ENCODE measurements at places on chromosomes 11 and 22.

GRCh38 chr22:37484480-37485394 is 1.4 kb downstream of the MFNG start:
- DNase-seq, result peak; percentile 67

DNA sequence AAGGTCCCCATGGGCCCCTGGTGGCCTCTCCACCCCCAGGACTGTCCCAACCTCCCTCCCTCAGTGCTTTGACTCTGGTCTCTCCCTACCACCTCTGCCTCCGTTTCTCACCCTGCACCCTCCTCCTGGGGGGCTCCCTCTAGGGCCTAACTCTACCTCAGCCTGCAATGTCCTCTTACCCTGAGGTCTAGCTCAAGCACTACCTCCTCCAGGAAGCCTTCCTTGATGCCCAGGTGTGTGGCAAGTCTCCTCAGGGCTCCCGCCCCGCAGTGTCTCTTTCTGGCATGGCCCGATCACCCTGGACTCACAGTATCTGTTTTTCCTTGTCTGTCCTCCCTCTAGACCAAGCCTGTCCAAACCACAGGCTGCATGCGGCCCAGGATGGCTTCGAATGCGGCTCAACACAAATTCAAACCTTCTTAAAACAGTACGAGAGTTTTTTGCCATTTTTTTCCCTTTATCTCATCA is 90.8 kb downstream of the PHF21B start:
- no peak for DNase-seq

DNA sequence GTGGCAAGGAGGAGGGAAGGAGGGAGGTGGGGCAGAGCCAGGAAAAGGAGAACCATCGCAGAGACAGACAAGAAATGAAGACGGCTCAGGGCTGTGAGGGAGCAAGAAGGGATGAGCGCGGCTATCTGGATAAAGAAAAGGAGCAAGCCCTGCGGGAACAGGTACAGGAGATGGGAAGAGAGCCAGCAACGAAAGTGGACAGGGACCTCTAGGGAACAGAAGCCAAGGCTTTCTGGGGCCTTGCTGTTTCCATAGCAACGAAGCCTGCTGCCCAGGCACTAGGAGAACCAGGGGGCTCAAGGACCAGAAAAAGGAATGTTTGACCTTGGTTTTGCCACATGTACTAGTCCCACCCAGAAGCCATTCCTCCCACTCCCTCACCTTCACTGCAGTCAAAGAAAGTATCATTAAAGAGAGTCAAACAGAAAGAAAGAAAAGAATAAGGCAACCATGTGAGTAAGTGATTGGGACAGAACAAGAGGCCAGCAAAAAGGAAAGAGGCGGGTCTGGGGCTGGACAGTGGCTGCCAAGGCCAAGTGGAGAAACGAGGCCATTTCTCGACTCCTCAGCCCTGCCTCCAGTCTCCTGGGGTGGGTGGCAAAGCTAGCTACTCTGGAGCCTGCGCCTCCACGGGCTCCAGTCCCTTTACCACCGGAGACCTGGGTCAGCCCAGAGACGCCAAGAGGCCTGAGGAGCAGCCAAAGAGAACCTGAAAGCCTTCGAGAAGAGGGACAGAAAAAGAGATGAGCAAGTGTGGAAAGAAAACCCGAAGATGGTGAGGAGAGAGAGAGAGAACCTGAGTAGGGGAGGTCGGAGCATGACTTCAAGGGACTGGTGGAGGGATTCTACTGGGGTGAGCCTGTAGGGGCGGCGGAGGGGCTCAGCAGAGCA is 35.1 kb downstream of the NRXN2 start:
- no peak for DNase-seq

DNA sequence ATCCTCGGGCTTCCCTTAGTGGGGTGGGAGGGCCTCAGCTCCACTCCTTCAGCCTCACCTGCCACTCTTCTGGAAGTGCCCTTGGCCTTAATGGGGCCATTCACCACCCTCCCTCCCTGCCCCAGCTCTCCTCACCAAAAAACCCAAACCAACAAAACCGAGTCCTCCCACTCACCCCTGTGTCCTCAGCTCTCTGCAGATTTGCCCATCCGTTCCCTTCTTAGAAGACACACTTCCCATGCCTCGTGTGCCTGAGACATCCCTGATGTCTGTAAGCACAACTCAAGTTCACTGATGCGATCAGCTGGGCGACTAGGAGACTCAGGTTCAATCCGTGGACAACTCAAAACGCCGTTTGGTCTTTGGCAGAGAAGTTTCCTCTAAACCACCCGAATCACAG is 839.2 kb downstream of the TBC1D22A start:
- DNase-seq, result no peak

DNA sequence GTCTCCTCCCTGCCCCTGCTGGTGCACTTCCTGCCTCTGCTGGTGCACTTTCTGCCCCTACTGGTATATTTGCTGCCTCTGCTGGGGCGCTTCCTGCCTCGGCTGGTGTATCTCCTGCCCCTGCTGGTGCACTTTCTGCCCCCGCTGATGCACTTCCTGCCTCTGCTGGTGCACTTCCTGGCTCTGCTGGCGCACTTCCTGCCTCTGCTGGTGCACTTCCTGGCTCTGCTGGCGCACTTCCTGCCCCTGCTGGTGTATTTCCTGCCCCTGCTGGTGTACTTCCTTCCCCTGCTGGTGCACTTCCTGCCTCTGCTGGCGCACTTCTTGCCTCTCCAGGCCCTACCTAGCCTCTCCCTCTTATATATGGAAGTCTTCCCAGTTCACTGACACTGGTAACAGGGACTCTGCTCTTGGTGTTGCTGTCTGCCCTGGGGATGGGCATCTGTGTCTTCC is 10.1 kb downstream of the MTFP1 start:
- DNase-seq, result peak; percentile 75

DNA sequence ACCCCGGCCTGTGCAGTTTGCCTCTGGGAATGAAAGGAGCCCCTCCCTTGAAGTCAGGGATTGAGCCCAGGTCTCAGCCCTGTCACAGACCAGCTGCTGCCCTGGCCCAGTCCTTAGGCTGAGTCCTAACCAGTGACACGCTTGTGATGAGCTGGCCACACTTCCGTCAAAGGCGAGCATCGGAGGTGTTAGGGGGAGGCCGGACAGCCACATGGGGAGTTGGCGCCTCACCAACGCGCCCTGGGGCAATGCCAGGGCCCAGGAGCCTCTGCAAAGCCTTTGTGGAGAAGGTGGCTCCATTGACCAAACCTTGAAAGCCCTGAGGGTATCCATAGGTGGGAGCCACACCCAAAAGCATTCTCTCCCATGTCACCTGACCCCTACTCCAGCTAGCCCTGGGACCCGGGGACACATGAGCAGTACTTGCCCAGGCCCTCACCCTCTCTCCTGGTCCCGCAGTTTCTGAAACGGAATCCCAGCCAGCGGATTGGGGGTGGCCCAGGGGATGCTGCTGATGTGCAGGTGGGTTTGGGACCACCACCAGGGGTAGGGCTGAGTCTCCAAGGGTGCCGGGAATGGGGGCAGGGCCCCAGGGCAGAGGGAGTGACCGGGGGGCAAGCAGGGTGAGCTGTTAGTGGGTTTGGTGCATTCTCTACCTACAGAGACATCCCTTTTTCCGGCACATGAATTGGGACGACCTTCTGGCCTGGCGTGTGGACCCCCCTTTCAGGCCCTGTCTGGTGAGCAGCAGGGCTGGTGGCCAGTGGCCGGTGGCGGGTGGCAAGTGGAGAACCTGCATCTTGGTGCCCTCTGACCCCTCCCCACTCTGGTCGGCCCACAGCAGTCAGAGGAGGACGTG is 3.7 kb downstream of the PTPRCAP start:
- no peak for DNase-seq

DNA sequence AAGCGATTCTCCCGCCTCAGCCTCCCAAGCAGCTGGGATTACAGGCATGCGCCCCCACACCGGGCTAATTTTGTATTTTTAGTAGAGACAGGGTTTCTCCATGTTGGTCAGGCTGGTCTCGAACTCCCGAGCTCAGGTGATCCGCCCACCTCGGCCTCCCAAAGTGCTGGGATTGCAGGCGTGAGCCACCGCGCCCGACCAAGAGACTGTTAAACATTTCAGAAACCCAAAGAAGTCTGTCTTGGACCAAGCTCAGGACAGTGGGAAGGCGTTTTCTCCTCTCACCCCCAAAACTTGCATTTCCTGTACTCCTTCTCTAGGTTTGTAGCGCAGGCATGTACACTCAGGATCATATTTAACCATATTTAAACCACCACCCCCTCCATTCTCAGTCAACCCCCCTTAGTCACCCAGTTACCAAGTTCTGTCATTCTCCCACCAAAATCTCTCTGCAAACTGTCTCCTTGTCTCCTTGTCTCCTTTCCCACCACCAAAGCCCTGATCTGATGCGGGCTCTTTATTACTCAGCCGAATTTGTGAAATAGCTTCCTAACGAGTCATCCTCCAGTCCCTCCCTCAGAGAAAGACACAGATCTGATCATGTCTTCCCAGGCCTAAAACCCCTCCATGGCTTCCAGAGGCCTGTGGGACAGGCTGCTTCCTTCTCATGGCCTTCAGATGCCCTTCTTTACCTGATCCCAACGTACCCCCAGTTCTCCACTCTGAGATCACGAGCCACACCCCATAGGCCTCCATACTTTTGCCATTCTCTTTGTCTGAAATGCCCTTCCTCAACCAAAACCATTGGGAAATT is 29.0 kb upstream of the CREB3L1 start:
- DNase-seq, result no peak

GRCh38 chr11:123373754-123374621 is 56.1 kb upstream of the GRAMD1B start:
- no peak for DNase-seq

- DNase-seq, result no peak
Measured at GRCh38 chr22:27501191-27501936, 300.2 kb downstream of the MN1 start.

- no peak for DNase-seq
Measured at GRCh38 chr11:77054084-77054483, 12.7 kb upstream of the CAPN5 start.

- no peak for DNase-seq
Measured at GRCh38 chr11:79054636-79055035, 386.2 kb downstream of the TENM4 start.

DNA sequence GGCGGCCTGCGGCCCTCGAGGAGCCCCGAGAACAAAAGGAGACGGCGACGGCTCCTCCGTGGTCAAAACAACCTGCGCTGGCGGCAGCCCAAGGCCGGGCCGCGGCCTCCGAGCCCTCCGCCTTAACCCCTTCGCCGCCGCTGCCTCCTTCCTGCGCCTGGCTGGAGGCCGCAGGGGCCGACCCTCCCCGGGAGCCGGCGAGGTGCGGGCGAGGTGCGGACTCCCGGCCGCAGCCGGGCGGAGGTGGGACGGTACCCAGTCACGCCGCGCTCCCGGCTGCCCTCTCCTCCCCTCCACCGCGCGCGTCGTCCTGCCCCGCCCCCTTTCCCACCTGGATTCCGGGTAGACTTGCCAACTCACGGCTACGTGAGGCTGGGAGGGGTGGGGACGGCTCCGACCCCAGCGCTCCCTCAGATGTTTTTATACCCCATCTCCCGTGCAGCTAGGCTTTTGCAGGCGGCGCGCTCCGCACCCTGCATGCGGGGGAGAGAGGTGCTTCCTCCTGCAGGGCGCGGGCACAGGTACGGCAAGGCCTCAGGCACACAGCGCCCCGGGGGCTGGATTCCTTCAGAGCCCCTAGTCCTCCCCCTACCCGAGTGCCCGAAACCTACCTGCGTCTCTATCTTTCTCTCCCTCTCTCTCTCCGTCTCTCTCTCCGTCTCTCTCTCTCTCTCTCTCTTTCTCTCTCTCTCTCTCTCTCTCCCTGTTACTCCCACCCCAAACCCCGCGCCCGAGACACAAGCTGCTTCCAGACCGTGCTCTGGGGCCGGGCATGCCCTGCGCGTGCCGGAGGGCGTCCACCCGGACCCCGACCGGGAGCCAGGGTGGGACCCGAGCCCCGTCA is 2.0 kb downstream of the PDGFB start:
- no peak for DNase-seq

GRCh38 chr11:42526426-42526825 is 785.4 kb upstream of the API5 start:
- DNase-seq, result no peak

- DNase-seq, result no peak
Measured at GRCh38 chr11:15655552-15655951, 540.8 kb downstream of the INSC start.

- DNase-seq, result no peak
Measured at GRCh38 chr11:2791521-2792380, 92.0 kb upstream of the KCNQ1OT1 start.

DNA sequence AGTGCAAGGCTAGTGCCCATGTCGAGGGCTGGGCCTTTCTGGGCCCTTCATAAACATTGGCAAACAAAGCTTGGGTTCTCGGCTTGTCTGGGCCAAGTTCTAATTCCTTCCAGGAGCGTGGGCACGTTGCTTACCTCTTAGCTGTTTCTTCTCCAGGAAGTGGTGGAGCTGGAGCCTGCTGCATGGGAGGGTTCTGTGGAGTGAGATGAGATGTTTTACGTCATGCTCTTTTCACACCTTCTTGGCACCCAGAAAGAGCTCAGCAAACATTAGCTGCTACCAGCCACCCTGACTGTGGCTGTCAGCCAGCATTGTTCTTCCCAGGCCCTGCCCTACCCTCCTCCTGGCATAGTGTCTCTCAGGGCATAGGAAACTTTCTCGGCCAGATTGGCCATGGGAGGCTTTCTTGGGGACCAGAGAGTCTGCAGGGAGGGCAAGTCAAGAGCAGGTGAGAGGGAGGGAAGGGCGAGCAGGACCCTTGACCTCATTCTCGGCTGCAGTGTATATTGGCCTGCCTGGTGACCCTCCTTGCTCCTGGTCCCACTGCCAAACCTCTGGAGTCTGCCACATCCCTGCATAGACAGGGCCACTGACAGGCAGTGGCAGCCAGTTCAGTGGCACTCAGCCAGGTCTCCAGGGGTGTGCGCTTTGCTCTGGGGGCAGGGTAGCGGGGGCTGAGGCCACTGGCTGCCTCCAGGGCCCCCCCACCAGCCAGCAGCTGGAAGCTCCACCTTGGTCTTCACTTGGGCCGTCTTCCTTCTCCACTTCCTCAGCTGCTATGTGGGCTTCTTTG is 98.8 kb downstream of the BCR start:
- peak; percentile 12 for DNase-seq

- no peak for DNase-seq
Measured at GRCh38 chr22:33440756-33441155, 382.6 kb upstream of the SYN3 start.

GRCh38 chr22:16651217-16651616 is 58.6 kb upstream of the CCT8L2 start:
- DNase-seq, result no peak

GRCh38 chr11:129224538-129224937 is 32.4 kb upstream of the ARHGAP32 start:
- no peak for DNase-seq

DNA sequence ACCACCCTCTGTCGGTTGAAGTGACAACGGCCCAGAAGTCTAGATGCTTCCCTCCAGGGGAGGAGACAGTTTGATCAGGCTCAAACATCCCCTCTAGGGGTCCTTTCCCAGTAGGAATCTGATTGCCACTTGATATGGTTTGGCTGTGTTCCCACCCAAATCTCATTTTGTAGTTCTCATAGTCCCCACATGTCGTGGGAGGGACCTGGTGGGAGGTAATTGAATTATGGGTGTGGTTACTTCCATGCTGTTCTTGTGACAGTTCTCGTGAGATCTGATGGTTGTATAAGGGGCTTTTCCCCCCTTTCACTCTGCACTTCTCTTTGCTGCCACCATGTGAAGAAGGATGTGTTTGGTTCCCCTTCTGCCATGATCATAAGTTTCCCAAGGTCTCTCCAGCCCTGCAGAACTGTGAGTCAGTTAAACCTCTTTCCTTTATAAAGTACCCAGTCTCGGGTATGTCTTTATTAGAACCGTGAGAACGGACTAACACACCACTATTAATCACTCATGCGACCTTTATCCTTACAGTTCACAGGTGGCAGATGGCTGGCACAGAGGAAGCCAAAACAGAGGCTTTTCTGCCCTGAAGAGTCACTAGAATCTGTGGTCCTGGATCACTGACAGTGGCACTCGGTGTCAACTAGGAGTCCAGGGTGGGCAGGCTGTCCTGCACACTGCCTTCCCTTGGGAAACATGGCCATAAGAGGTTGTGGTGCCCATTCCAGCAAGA is 21.6 kb downstream of the ASPHD2 start:
- DNase-seq, result no peak

All from stimulated activated CD8-positive, alpha-beta memory T cell treated with anti-CD3 and anti-CD28 coated beads, Interleukin-7, amount 100 ng/mL, for 4 hours (primary cell).